Right forelimb (tissue), 1 donor: ENCODE measurements at places on chromosomes 12 and 14.

- DNase-seq: no peak
These were observed 6.7 kb downstream of the ITGA5 start for GRCh38 chr12:54412348-54412747.

DNA sequence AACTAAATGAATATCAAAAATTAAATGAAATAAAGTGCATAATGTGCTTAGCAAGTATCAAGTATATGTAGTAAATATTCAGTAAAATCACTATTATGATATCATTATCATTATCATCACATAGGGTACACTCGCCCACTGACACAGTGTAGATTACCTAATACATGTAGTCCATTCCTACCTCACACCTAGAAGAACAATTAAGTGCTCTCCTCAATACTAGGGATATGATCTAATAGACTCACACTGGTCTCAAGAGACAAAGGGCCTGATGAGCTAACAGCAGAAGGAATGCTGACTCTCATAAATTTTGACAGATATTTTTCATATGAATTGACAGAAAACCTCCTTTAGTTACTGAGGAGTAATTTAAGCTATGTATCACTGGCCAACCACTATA, 29.1 kb downstream of the FSCB start:
- DNase-seq: no peak

GRCh38 chr12:108685469-108686260, 45.7 kb downstream of the CORO1C start:
- DNase-seq: no peak

- no peak for DNase-seq
These were observed 3.1 kb upstream of the PNMA1 start for GRCh38 chr14:73717266-73717665.

DNA sequence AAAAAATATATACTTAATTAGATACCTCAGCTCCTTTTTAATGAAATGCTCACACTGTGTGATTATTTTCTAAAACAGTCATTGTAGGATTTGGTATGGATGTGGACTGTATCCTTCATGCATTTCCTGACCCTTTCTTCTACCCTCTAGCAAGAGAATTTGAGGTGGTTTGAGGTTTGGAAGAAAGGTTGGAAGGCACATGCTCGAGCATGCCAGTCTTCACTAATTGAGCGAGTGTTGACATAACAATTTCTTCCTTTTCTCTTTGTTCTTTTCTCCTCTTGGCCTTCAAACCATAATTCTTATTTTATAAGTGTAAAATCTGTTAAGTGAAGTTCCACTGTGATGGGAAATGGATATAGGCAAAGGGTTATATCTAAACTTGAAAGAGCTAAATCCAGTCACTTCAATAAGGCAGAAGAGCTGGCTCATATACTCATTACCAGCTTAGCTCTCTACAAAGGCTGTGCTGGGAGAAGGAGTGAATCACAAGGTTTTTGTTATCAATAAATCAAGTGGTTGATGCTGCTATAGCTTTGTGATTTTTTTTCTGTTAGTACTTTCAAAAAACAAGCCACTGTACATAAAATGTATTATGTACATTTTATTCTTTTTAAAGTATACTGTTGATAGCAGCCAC, 16.2 kb upstream of the PTHLH start:
- no peak for DNase-seq

GRCh38 chr12:124536641-124537040, 30.8 kb downstream of the NCOR2 start:
- DNase-seq: no peak

GRCh38 chr12:50569876-50570275, 65.1 kb downstream of the DIP2B start:
- no peak for DNase-seq

DNA sequence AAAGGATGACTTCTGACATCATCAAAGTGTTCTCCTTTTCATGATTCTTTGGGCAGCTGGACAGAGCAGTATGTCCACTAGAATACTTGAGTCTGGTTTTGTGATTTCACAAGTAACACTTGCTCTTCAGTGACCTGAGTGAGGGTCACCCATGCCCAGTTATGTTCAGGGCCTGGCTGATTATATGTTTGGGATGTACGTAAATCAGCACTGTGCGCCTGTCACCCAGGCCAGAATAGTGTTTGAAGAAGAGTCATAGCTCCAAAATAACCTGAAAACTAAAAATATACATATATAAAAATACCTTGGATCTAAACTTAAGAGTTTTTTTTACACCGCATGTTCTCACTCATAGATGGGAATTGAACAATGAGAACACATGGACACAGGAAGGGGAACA, 3.8 kb downstream of the BICD1 start:
- DNase-seq: no peak

DNA sequence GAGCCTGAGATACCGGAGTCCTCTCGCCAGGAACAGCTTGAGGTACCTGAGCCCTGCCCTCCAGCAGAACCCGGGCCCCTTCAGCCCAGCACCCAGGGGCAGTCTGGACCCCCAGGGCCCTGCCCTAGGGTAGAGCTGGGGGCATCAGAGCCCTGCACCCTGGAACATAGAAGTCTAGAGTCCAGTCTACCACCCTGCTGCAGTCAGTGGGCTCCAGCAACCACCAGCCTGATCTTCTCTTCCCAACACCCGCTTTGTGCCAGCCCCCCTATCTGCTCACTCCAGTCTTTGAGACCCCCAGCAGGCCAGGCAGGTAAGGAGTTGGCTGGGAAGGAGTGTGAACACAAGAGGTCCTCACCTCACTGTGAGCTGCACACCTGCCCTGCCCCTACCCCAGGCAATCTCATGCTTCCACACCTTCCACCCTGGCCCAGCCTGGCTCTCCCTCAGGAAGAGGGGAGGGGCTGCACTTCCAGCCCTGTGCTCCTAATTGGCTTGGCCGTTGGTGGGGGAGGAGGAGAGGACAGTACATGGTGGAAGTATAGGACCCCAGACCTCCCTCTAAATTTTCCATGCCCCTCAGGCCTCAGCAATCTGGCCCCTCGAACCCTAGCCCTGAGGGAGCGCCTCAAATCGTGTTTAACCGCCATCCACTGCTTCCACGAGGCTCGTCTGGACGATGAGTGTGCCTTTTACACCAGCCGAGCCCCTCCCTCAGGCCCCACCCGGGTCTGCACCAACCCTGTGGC, 6.2 kb downstream of the C1QL4 start:
- no peak for DNase-seq

- DNase-seq: no peak
These were observed 119.7 kb upstream of the DNM1L start for GRCh38 chr12:32559434-32559833.

GRCh38 chr14:95328729-95329503, 9.2 kb upstream of the CLMN start:
- DNase-seq: no peak

DNA sequence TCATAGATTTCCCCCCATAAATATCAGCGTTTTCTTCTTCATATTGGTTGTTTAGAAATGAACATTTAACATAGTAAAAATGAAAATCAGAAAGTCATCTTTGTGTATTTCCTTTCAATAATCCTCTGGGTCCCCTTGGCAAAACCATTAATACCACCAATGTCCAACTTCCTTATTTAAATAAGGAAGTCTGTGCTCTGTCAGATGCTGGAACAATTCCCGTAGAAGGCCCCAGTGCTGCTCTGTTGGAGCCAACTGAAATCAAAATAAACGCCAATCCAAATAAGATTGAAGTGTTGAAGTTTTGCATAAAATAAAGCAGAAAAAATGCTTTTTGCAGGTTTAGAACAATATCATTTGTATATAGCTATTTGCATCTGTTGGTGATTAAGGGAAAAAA, 93.1 kb downstream of the PPM1H start:
- no peak for DNase-seq

GRCh38 chr14:73757876-73758391, 43.8 kb upstream of the PNMA1 start:
- peak; percentile 44 for DNase-seq

DNA sequence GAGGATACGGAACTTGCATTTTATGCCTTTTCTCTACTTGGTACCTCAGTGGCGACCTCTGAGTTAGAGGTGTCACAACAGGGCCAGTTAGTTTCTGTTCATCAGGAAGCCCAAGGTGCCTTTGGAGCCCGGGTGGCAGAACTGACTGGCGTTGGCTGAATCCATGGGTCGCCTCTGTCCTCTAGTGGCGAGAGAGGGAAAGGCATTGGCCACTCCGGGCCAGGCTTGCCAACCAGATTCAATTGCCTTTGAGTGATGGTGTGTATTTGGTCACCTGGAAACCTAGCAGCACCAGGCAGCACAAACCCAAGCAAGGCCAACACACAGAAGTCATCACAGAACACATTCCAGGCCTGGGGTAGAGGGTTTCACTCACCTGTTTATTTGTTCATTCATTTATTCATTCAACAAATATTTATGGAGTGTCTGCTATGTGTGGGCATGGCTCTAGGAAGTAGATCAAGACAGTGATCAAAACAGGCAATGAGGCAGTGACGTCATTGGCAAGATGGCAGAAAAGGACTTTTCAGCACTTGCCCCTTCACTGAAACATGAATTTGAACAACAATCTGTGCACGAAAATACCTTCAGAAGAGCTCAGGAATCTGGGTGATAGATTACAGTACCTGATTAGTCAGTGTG, 40.5 kb upstream of the KCNA5 start:
- DNase-seq: peak; percentile 70

DNA sequence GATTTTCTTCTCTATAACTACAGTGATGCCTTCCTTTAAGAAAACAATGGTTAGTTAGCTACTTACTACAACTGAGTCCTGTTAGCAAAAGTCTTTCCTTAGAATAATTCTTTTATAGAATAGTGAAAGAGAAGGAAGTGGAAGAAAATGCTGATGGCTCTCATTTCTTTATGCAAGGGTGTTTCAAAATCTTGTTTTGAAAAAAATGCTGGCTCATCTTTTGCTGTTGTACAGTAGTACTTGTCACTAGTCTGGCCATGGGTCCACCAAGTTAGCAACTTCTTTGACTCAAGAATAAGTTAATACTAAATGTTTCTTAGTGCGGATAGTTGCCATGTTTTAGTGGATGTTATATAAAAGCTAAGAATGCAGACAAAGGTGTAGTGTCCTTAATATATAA, 225.4 kb downstream of the PTPRO start:
- no peak for DNase-seq

DNA sequence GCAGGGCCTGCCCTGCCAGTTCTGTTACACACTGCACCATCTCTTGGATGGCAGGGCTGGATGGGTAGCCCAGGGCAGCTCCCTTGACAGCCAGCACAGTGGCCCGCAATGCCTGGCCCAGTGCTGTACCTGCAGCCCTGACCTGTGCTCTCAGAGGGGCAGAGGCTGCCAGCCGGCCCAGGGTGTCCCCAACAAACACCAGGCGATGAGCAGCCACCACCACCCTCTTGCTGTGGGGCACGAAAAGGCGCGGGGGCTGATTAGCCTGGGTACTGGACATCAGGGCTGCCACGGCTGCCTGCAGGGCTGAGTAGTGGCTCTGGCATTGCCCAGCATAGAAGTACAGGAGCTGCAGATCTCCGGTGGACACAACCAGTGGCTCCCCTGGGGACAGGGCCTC, 4.6 kb upstream of the SLC22A17 start:
- peak; percentile 41 for DNase-seq
